Left kidney (tissue), 8 donors: ENCODE measurements at places on chromosomes 4 and X. TPM values are rescaled to one million over a fixed set of nuclear protein-coding genes. Genes with fewer than 3 reads are reported as not detected.

- DNase-seq = no peak
Observed at GRCh38 chr4:180852738-180853137, 1390.5 kb upstream of the TENM3 start.

- DNase-seq = no peak
Observed at GRCh38 chr4:47536966-47537365, 51.9 kb downstream of the ATP10D start.

The UGT2B15 gene
- 0.07 TPM for polyA plus RNA-seq

The ABHD18 gene
- 21.0 TPM for polyA plus RNA-seq

DNA sequence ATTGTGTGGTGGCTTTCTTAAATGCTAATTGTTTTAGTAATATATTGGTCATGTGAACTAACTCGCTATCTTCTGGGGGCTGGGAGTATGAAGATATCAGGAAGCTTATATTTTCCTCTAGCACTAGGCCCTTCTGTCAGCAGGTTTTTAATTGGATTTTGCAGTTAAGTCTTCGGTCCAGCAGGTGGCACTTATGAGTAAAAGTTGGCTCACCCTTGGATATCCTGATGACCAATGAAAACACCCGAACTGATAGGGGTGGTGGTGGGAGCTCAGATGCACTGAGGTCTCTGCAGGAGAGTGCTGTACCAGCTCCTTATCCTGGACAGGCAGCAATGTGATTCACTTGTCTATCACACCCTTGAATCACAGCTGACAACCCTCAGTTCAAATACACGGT, 1365.8 kb upstream of the DIAPH2 start:
- no peak for DNase-seq

GRCh38 chrX:34559325-34559724, 97.8 kb downstream of the TMEM47 start:
- no peak for DNase-seq

DNA sequence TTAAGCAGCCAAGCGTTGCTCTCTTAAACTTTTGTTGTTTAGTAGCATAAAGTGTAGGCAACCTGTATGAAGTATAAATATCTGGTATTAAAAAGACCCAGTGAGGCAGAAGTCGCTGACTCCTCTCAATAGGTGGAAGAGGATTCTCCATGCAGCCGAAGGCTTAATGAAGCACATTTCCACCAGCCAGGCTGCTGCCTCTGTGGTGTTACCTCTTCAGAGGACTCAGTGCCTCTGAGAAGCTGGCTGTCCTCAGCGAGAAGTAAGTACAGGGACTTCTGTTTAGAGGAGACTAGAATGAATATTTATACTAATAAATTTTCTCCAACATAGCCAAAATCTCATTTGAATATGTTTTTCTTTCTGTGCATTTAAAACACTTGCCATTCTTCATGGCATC, 6.0 kb downstream of the SORBS2 start:
- DNase-seq = no peak

The GPR34 gene
- polyA plus RNA-seq = 5.4 TPM

- DNase-seq = no peak
Observed at GRCh38 chrX:73944563-73944908, 359.4 kb upstream of the ZCCHC13 start.

The FAM53A gene
- 1.4 TPM for polyA plus RNA-seq

The SPANXB1 gene
- polyA plus RNA-seq = not detected

GRCh38 chr4:78648640-78649363, 97.2 kb downstream of the ANXA3 start:
- DNase-seq = no peak

DNA sequence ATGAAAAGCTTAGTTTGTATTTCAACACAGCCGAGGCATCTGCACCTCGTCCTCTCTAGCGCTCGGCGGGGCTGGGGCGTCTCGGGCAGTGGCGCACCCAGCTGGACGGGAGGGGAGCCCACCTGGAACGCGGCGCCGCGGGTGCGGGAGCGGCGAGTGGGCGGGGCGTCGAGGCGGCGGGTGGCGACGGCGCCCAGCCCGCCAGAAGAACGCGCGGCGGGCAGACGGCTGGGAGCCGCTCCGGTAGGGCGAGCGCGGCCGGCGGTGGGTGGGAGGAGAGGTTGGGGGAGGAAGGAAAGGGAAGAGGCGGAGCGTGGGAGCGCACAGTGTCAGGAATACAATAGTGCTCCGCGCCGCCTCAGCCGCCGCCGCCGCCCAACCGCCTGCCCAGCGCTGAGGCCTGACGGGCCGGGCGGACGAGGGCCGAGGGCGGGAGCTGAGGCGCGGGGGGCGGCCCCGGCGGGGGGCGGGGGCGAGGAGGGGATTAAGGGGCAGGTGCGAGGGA, at the start of gene JADE3:
TSS of gene JADE3 (plus strand) at position 324 of the 505 bp plus-strand sequence. CDS start 72,474 bp downstream, outside the sequence.
- peak; percentile 72 for DNase-seq

The GRIA2 gene
- polyA plus RNA-seq = 2.4 TPM

The CFAP47 gene
- polyA plus RNA-seq = 0.91 TPM

GRCh38 chr4:147820975-147821374, 89.1 kb downstream of the ARHGAP10 start:
- DNase-seq = no peak

The WAS gene
- polyA plus RNA-seq = 2.6 TPM

DNA sequence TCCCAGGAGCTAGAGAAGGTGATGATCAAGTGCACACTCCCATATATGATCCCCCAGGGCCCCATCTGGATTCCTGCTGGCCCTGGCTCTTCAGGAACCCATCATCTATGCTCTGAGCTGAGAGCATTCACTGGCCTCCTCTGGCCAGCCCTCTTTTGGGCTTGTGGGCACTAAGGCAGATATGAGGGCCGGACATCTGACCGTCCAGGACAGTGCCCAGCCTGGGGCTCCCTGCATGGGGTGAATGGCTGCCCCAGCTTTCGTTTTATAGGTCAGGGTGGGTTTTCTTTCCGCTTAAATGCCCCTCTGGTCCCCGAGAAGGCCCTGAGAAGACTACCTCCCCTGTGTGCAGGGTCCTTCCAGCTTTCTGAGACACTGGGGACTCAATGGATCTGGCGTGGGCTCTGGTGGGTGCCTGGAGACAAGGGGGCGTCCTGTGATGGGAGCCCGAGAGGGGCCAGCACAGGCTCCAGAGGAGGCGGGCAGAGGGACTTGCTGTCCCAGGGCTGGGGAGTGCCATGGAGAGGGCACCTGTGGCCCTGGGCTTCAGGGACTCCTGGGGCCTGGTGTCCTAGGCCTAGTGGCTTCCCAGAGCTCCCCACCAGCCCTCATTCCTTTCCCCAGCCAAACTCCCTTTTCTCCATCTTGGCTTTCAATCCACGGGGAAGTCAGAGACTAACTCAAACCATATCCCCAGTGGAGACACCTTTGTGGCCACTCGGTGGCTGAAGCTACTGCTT, 39.5 kb upstream of the GRPEL1 start:
- DNase-seq = no peak

The SPACA5 gene
- polyA plus RNA-seq = 0.58 TPM
